ENCODE measurements at places on chromosomes 5 and 9. TPM values are rescaled to one million over a fixed set of nuclear protein-coding genes. Genes with fewer than 3 reads are reported as not detected.

DNA sequence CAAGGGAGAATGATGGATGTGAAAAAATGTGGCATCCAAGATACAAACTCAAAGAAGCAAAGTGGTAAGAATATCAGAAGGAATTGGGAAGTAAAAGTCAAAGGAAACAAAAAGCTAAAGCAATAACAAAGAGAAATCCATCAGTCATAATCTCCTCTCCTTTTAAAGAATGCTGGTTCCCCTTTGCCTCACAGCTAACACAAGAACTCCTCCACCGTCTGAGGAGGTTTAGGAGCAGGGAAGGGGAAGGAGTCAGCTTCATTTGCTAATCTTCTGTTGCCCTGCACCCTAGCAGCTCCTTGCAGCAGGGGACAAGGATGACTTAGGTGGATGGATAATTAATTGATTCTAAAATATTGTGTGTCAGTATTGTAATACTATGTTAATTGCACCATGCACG lies 16.4 kb downstream of the CD274 start:
- DNase-seq, result no peak
- peaks cover 6% of the 10 kb centered on the region for H3K4me1 ChIP-seq
- no peak overlapping the region for H3K27ac ChIP-seq
- H3K27me3 ChIP-seq, result no peaks in the 10 kb centered on the region
- H3K4me3 ChIP-seq, result no peak overlapping the region

GRCh38 chr5:2169850-2170760 lies 287.4 kb upstream of the IRX4 start:
- H3K4me1 ChIP-seq, result no peaks in the 10 kb centered on the region
- no peak for DNase-seq
- H3K27ac ChIP-seq, result no peak overlapping the region
- H3K4me3 ChIP-seq, result no peak overlapping the region

GRCh38 chr9:1876891-1877496 lies 138.2 kb upstream of the SMARCA2 start:
- no peak for DNase-seq
- no peak overlapping the region for H3K27ac ChIP-seq
- no peaks in the 10 kb centered on the region for H3K27me3 ChIP-seq
- no peaks in the 10 kb centered on the region for H3K36me3 ChIP-seq
- H3K4me3 ChIP-seq, result no peak overlapping the region
- no peaks in the 10 kb centered on the region for H3K4me1 ChIP-seq

DNA sequence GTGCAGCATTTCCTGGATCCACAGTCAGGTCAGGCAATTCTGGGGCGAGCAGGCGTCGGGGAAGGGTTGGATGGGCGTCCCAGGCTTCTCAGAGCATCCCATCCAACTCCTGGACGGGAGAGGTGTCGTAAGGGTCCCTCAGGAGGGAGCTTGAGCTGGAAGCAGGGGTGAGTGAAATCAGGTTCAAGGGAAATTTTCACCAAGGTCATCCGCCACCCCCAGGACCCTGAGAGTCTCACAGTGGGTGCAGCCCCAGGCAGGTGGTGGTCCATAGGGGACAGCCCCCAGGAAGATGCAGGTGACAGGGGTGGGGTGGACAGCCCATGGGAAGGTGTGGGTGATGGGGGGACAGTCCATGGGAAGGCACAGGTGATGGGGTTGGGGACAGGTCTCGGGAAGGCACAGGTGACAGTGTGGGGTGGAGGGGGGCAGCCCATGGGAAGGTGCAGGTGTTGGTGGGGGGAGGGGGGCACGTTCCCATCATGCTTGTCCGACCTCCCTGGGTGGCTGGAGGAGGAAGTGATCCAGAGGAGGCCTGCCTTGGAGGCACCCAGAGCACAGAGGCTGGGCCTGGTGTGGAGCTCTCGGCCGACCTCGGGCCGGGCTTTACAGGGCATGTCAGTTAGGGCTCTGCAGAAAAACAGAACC lies 48.9 kb downstream of the AHRR start:
- no peak overlapping the region for H3K27ac ChIP-seq
- no peaks in the 10 kb centered on the region for H3K4me1 ChIP-seq
- H3K27me3 ChIP-seq, result no peaks in the 10 kb centered on the region
- no peak for DNase-seq
- H3K4me3 ChIP-seq, result no peak overlapping the region
- no peaks in the 10 kb centered on the region for H3K36me3 ChIP-seq

DNA sequence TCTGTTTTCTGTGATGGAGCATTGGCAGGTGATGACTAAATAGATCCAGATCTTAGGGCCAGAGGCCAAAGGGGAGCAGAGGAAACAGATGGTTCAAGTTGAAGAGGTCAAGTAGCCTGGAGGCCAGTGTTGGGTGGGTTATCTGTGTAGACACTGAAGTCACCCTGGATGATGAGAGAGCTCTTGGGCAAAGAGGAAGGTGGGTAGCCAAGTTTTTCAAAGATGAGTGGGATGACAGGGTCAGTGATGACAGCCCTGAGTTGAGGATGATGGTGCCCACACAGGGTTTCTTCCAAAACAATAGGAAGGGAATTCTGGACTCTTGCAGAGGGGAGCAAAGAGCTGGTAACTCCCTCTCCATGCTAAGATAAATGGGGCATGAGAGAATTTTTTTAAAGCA lies 76.6 kb downstream of the CD180 start:
- DNase-seq, result no peak
- no peak overlapping the region for H3K27ac ChIP-seq
- H3K4me1 ChIP-seq, result no peaks in the 10 kb centered on the region
- H3K4me3 ChIP-seq, result no peak overlapping the region
- no peaks in the 10 kb centered on the region for H3K36me3 ChIP-seq

DNA sequence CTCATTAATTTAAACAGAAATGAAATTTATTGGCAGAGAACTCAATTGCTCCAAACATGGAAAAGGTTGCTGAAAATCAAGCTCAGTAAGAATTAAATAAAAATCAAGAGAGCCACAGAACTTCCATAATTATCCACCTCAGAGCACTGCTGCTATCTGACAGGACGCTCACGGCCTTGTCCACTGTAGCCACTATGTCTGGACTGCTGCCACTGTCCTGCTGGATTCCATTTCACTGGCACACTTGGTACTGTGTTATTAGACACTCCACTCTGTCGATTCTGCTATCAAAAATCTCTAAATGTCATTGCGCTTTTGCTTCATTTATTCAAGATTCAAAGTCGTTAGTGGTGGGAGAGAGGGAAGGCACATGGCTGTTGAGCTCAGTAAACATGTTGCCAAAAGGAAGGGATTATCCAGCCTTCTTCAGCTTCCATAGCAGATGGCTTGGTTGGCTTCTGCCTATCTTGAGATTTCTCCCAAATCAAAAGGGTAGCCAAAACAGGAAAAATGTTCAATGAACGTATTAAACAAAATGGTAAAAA lies 815.0 kb downstream of the CDH18 start:
- no peaks in the 10 kb centered on the region for H3K36me3 ChIP-seq
- H3K27ac ChIP-seq, result no peak overlapping the region
- no peaks in the 10 kb centered on the region for H3K4me1 ChIP-seq
- no peak overlapping the region for H3K4me3 ChIP-seq
- no peak for DNase-seq
- no peaks in the 10 kb centered on the region for H3K27me3 ChIP-seq

DNA sequence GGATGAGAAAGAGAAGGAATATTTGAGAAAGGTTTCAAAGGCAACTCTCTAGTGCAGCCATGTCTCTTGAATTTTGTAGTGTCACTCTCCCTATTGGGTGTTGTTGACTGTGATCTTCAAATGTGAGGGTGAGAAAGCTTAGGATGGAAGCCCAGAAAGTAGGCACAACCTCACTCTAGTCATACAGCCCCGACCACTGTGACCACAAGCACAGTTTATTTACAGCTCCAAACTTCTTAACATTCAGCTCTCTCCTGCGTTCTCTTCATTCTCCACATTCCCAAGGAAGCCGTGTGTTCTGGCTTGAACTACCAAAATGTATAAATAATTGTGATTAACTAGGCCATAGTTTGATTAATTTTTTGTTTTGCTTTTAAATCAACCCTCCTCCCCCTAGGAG lies 542.9 kb downstream of the LRRC70 start:
- no peak overlapping the region for H3K4me3 ChIP-seq
- no peaks in the 10 kb centered on the region for H3K27me3 ChIP-seq
- DNase-seq, result no peak
- H3K27ac ChIP-seq, result no peak overlapping the region
- no peaks in the 10 kb centered on the region for H3K4me1 ChIP-seq

GRCh38 chr9:84677080-84677479 lies 7.6 kb downstream of the NTRK2 start:
- no peak overlapping the region for H3K4me3 ChIP-seq
- no peak for DNase-seq
- no peak overlapping the region for H3K27ac ChIP-seq
- H3K36me3 ChIP-seq, result no peaks in the 10 kb centered on the region
- H3K4me1 ChIP-seq, result no peaks in the 10 kb centered on the region

DNA sequence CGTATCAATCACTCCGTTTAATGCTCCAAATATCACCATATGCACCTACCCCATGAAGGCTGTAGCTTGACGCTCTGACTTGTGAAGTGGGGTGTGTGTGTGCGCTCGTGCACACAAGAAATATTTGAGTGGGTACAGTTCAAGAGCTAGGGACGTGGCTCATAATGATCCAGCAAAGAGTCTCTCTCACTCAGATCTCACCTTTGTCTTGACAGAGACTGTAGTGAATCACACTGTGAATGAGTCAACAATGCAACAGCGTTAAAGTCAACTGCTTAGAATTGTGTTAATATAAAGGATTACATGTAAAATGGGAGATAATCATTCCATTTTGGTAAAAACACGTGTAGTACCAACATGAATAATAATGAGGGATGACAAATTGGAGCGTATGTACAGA lies 119.4 kb downstream of the MED27 start:
- peaks cover 40% of the 10 kb centered on the region for H3K4me1 ChIP-seq
- peak overlapping the region; percentile 43 for H3K27ac ChIP-seq
- no peak overlapping the region for H3K4me3 ChIP-seq
- no peaks in the 10 kb centered on the region for H3K36me3 ChIP-seq
- H3K27me3 ChIP-seq, result no peaks in the 10 kb centered on the region

DNA sequence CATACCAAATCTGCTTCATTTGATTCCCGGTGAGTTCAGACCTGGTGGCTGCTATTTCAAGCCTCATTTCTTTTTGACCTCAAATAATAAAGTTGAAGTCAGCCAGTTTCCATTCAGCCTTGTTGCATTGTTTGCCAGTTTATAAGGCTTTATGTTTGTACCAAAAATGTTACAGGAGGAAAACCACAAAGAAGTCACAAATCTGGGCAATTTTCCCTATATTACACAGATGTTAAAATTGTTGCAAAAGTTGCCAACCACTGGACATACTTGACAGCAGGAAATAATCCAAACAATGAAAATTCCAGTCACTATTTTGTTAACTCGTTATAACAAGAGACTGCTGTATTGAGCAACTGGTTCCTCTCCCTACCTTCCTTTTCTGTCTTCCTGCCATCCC lies 1325.0 kb upstream of the DMAC1 start:
- no peaks in the 10 kb centered on the region for H3K27me3 ChIP-seq
- DNase-seq, result no peak
- H3K36me3 ChIP-seq, result no peaks in the 10 kb centered on the region
- H3K4me3 ChIP-seq, result no peak overlapping the region

DNA sequence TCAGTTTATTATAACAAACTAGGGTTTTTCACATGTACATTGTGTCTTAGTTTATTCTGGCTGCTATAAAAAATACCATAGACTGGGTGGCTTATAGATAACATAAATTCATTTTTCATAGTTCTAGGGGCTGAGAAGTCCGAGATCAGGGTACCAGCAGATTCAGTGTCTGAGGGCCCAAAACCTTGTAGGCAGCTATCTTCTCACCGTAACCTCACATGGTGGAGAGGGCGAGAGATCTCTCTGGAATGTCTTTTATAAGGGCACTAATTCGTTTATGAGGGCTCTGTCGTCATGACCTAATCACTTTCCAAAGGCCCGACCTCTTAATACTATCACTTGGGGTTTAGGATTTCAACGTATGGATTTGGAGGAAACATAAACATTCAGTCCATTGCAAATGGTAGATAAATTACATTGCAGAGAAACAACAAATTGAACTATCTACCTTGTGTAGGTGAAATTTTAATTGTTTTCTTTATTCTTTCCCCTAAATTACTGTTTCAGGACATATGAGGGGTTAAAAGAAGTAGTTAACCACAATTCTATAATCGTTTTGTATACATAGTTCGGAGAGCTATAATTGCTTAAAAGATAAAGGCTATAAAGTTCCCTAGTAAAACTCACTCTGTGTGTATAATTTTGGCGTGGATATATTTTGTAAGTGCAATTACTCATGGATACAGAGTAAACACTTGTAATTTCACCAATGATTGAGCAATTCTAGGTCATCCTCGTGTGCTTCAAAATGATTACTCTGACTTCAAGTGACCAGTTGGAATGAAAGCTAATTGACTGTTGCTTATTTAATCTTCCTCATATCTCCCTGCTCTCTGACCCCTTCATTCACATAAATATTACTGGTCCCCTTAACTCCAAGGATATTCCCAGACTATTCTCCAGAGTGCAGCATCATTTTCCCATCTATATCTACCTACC lies 247.5 kb upstream of the TMEM161B start:
- DNase-seq, result no peak
- no peak overlapping the region for H3K27ac ChIP-seq
- no peak overlapping the region for H3K4me3 ChIP-seq
- no peaks in the 10 kb centered on the region for H3K36me3 ChIP-seq
- H3K27me3 ChIP-seq, result no peaks in the 10 kb centered on the region

GRCh38 chr5:34676416-34676815 lies 20.3 kb downstream of the RAI14 start:
- no peaks in the 10 kb centered on the region for H3K4me1 ChIP-seq
- DNase-seq, result no peak
- no peaks in the 10 kb centered on the region for H3K36me3 ChIP-seq
- no peaks in the 10 kb centered on the region for H3K27me3 ChIP-seq
- no peak overlapping the region for H3K4me3 ChIP-seq

DNA sequence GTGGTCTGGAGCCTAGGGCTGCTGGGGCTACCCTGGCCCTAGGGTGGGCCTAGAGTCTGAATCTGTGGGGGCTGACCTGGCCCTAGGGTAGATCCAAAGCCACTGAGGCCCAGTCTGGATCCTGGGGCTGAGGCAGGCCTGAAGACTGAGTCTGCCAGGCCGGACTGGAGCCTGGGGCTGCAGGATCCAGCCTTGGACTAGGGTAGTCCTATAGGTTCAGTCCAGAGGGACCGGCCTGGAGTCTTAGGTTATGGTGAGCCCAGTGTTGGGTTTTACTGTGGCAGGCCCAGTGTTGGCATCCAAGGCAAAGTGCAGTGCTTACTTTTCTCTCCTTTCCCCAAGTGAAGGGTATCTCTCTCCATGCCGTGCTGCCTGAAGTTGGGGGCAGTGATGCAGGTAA lies 227.9 kb upstream of the TAS2R1 start:
- no peaks in the 10 kb centered on the region for H3K36me3 ChIP-seq
- no peaks in the 10 kb centered on the region for H3K27me3 ChIP-seq
- DNase-seq, result no peak
- H3K4me3 ChIP-seq, result no peak overlapping the region
- no peaks in the 10 kb centered on the region for H3K4me1 ChIP-seq

PRR16 gene
- 0.20 TPM for total RNA-seq

SV2C gene
- total RNA-seq, result not detected

Measured in SJCRH30 (cell line).